ENCODE measurements at places on chromosomes 3 and 15.

DNA sequence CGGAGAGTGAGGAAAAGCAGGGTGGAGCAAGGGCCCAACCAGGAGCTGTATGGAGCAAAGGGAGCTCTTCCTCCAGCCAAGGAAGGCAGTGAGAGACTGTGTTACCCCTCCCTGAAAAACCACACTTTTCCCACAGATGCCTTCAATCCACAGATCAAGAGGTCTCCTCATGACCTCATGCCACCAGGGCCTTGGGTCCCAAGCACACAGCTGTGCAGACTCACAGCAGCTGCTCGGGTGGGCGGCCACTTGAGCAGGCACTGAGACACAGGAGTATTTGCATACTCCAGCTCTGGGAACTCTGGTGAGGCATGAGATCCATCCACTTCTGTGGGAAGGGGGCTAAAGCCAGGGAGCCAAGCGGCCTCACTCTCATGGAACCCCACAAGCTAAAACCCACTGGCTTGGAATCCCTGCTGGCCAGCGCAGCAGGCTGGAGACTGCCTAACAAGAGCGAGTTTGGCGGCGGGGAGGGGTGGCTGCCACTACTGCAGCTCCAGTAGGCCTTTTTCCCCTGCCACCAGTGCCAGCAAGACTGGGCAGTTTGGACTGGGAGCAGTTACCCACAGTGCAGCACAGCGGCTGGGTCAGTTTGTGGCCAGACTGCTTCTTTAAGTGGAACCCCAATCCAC is 880.6 kb upstream of the ARPP21 start:
- no peak for DNase-seq

DNA sequence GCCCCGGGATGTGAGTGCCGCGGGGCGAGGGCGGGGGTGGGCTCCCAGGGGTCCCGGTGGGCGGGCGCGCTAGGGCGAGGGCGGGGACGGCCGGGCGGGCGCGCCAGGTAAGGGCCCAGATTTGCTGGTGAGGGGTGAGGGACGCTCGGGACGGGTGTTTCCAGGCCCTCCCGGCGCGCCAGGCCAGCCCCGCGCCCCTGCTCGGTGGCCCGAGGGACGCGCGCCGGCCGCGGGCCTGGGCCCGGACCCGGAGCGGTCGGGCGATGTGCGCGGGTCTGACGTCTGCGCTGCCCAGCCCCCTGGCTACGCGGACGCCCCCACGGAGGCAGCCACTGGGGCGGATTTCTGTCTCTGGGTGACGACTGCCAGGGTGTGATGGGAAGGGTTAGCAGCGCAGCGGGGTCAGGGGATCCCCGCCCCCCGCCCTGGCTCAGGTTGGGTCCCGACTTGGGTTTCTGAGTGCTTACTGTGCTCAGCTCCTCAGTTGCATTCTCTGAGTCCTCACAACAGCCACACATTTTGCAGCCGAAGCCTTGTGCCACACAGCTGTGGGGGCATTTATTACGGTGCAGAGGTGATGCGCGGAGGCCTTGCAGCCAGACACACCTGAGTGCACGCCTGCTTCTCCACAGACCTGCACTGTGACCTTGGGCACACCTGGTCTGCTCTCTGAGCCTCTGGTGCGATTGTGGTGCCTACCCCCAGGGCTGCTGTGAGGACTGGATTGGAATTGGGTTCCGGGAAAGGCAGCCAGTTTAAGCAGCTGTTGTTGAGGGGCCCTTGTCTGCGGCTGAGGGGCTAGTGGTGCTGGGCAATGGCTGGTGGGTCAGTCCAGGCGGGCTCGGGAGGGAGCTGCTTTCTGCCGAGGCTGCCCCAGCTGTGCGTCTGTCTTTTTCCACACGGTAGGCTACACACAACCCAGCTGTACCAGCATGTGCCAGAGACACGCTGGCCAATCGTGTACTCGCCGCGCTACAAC is 523 bp downstream of the HDAC11 start:
- DNase-seq: no peak

- no peak for DNase-seq
Measured at GRCh38 chr15:31051496-31052080, 49.9 kb downstream of the TRPM1 start.

GRCh38 chr3:102078401-102078800 is 229.1 kb downstream of the NFKBIZ start:
- no peak for DNase-seq

DNA sequence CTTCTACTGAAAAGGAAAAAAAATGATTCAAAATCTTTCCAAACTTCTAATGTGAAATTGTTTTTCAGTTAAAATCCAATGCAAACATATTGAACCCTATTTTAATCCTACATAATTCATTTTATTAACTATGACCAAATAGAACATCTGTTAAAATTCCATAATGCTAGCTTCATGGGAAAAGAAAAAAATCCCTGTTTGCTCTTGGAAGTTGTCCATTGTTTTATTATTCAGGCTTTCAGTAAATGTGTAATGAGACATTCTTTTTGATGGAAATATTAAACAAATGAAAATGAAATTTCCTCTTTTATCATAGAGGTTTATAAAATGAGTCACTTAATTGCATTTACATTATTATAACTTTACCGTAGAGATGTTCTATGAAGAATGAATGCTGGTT is 49.5 kb downstream of the SLC25A26 start:
- DNase-seq: no peak

DNA sequence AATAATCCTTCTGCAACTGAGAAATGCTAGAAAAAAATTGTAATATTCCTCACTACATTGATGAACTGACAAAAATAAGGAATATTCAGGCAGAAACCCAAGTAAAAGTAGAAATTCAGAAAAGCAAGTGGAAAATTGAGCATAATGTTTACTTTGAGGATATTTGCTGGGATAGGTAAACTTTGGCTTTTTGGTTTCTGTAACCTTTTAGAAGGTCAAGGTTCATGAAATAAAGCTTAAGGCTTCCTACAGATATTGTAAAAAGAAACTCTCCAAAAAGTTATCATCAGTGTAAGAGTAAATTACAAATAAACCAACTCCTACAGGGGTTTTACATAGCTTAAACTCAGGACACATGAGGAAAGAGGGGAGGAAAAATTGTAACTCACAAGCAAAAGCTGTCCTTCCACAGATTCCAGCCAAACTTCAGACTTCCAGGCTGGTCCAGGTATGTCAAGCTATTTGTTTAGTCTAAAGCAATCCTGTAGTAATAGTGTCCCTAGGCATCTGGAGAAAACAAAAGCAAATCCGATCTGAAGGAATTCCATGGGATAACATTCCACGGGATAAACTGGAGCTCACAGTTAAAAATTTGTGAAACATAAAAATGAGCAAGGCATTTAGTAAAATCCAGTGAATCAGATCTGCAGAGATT is 21.1 kb downstream of the C3orf70 start:
- DNase-seq: no peak
